Naive thymus-derived CD4-positive, alpha-beta T cell (primary cell): ENCODE measurements at places on chromosomes 5 and 9. TPM values are rescaled to one million over a fixed set of nuclear protein-coding genes. Genes with fewer than 3 reads are reported as not detected.
A peak's percentile ranks its signal among the peaks of the same experiment; 100 is the strongest.

Gene RANBP17
- total RNA-seq, result not detected

DNA sequence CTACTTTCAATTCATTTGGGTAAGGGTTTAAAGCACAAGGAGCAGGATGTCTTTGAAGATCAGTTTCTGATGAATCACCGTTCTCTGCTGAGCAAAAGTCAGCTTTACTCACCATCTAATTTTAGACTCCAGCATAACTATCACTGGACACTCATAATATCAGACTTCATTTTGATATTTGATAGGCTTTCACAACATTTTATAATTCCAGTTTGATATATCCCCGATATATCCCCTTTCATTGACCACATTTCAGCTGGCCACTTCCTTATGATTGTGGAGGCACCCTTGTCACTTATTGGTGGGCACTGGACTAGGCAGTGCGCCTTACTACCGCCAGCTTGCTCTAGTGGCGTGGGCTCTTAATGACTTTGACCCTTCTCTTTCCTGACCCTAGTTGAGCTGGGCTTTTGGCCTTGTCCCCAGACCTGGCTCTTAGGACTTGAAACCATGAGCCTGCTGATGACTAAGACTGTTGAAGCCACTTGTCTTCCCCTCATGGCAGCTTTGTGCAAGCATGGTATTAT, 46.8 kb downstream of the CYSTM1 start:
- no peak for DNase-seq
- no peaks in the 10 kb centered on the region for H3K27me3 ChIP-seq
- H3K4me3 ChIP-seq, result no peak overlapping the region
- no peaks in the 10 kb centered on the region for H3K36me3 ChIP-seq
- no peaks in the 10 kb centered on the region for H3K4me1 ChIP-seq

DNA sequence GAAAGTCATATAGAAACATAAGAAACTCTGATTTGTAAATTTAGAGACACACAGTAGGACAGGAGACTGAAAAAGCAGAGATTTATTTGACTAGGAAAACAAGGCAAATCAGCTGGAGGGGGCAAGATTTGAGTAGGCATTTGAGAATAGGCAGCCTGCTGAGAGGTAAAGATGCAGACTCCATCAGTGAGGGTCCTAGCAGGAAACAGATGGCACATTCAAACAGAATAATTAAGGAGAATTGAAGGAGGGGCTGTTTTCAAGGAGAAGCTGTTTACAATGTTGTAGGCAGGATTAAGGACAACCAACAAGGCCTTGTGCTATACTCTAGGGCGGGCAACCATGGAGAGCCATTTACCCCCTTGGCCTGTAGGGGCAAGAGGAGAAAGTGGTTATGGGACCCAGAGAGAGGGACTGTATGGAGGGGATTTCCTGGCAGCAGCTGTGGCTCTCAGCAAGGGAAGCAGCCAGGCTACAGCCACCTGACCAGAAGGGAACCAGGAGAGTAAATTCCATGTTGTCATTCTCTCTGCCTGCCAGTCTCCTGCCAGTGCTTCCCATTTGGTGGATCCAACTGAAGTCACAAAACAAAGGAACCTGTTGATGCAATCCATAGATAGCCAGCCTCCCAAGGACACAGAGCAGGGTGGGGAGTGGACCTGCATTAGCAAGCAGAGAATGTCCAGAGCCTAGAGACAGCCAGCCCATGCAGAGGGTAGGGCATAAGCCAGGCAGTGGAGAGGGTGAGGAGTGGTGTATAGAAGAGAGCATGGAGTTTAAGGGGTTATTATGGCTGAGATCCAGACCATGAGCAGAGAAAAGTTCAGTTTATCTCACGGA, 38.2 kb downstream of the PAPPA start:
- H3K27ac ChIP-seq, result no peak overlapping the region
- H3K27me3 ChIP-seq, result no peaks in the 10 kb centered on the region
- H3K4me1 ChIP-seq, result no peaks in the 10 kb centered on the region

GRCh38 chr9:37760416-37761161, 7.0 kb downstream of the TRMT10B start:
- H3K4me3 ChIP-seq, result no peak overlapping the region
- H3K27ac ChIP-seq, result no peak overlapping the region
- no peaks in the 10 kb centered on the region for H3K36me3 ChIP-seq
- DNase-seq, result no peak

Gene FAM151B
- total RNA-seq, result 1.8 TPM

GRCh38 chr9:4604678-4605095, 57.4 kb upstream of the PLPP6 start:
- DNase-seq, result peak; percentile 72
- no peak overlapping the region for H3K27ac ChIP-seq
- H3K4me1 ChIP-seq, result peaks cover 29% of the 10 kb centered on the region

Gene IRX2
- total RNA-seq, result not detected

Gene FGF10
- not detected for total RNA-seq

Gene ADGRD2
- not detected for total RNA-seq
